ENCODE measurements at places on chromosomes 7 and 10.

GRCh38 chr7:94633687-94634086, 22.2 kb downstream of the SGCE start:
- no peak for DNase-seq

GRCh38 chr10:75624638-75625037, 193.2 kb downstream of the LRMDA start:
- DNase-seq, result no peak

DNA sequence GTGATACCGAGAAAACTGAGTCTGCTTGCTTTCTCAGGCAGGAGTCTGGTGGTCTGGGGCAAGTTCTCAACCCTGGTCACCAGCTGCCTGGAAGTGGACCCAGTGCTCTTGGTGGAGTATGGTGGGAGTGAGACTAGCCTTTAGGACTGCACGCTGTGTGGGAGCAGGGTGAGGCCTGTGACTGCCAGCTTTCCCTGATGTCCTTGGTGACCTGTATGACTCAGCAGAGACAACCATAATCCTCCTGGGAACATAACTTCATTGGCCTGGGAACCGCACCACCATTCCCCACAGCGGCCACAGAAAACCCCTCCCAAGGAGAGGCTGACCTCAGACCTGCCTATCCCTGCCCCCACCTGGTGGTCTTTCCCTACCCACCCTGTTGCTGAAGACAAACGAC, 139.5 kb upstream of the CHRM2 start:
- DNase-seq, result no peak

GRCh38 chr7:140390466-140391190, 7.7 kb downstream of the SLC37A3 start:
- peak; percentile 32 for DNase-seq

- DNase-seq, result peak; percentile 2
Measured at GRCh38 chr7:136869991-136870865, 1.8 kb downstream of the CHRM2 start.

DNA sequence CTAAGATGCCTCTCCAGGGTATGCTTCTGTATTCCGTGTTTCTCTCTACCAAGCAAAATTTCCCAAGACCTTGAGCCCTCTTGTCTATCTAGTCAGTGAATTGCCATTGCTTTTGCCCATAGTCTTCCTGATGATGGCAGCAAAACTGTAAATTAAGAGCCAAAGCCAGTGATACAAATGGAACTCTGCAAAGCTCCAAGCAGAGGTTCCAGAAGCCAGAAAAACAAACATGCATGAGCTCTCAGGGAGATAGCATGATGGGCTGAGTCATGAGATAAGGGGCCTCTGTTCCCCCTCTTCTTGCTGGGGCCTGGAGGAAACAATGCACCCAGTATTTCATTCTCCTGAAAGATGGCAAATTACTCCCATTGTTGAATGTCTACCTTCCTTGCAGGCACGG, 24.7 kb downstream of the LSMEM1 start:
- DNase-seq, result no peak

DNA sequence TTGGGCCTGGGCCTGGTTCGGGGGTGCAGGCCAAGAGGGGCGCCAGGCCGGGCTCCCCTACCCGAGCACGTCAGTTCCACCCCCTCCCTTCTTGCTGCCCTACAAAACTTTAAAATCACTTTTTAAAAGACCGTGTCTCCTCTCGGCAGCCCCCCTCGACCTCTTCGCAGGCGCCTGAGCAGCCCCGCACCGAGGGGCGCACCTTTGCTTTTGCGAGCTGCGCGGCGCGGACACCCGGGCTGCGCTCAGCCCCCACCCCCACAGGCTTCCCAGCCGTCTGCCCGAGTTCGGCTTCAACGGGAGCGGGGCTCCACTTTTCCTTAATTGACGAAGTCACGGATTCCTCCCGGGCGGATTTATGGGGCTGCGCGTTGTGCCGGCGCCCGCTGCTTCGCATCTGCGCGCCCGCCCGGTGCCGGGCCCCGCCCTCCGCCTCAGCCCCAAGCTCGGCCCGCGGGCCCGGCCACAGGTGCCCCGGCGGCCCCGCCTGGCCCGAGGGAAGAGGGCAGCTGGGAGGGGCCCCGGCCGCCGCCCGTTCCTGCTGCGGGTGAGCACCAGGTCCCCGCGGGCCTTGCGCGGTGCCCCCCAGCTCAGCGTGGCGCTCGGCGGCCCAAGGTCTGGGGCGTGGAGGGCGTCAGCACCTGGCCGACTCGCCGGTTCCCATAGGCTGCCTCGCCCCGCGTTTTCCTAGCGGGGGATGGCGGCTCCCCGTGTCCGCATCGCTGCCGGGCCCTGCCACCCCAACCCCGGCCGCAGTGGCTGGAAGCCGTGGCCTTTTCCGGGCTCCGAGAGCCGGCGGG, 10.8 kb upstream of the MNX1 start:
- no peak for DNase-seq

- DNase-seq, result no peak
Measured at GRCh38 chr7:152107945-152108344, 82.5 kb downstream of the GALNT11 start.

DNA sequence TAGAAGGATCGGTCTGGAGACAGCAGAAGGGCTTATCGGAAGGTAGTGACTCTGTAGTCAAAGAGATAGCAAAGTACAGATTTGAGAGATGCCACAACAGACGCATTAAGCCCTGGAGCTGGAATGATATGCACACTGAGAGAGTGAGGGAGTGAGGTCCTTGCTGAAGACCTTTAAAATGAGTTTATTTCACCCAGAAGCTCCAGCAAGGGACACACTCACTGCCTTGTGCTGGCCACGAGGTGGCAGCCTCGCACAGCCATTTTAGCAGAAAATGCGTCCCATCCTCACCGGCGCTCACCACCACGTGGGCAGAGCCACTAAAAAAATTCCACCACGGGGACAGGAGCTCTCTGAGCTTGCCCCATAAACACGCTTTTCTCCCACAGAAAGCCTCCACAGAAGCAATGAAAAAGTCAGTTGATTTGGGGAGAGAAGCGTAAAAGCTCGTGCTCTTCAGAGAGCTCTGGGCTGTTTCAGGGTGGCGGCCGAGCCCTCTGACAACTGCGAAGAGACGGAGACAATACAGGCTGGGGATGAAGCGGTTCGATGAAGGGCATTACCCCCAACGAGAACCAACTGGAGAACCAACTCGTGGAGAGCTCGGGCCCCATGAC, 163.0 kb upstream of the KLF14 start:
- peak; percentile 60 for DNase-seq

GRCh38 chr10:78595269-78595619, 473.5 kb upstream of the ZMIZ1 start:
- no peak for DNase-seq

GRCh38 chr10:122258136-122259074, 12.7 kb upstream of the BTBD16 start:
- DNase-seq, result no peak

- no peak for DNase-seq
Measured at GRCh38 chr7:75537731-75538130, 45.6 kb downstream of the SPDYE5 start.

- DNase-seq, result no peak
Measured at GRCh38 chr7:2379821-2380450, 23.5 kb upstream of the CHST12 start.

GRCh38 chr10:110493832-110494426, 3.8 kb upstream of the DUSP5 start:
- DNase-seq, result no peak

DNA sequence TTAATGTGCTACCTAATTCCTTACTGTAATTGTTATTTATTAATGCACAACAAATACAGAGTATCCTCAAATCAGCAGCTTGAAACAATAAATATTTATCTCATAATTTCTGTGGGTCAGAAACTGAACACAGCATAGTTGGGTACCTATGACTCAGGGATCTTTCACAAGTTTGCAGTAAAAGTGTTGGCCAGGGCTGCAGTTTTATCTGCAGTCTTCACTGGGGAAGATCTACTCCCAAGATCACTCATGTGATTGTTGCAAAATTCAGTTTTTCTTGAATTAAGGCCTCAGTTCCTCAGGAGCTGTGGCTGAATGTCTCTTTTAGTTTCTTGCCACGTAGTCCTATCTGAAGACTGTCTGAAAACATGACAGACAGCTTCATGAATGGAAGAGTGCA, 237.8 kb downstream of the ZWINT start:
- DNase-seq, result no peak

DNA sequence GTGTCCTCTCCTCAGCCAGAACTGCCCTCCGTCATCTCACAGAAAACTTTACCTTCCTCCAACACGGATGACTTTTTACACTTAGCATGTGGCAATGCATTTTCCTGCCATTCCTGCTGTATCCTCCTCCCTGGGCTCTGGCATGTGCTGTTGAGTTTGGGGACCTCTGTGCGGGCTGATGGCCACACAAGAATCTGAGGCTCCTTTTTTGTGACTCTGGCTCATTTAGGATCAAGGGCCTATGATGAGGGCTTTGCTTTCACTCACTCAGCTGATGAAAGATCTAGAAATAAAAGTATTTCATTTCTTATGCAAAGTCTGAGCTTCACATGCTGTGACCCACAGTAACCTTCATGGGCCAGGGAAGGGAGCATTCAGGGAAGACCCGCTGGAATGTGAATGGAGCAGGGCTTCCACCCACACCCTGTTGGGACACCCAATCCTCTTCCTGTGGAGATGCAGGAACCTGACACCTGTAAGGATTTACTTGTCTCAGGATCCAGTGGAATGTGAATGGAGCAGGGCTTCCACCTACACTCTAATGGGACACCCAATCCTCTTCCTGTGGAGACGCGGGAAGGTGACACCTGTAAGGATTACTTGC, 500.3 kb upstream of the MKI67 start:
- no peak for DNase-seq

DNA sequence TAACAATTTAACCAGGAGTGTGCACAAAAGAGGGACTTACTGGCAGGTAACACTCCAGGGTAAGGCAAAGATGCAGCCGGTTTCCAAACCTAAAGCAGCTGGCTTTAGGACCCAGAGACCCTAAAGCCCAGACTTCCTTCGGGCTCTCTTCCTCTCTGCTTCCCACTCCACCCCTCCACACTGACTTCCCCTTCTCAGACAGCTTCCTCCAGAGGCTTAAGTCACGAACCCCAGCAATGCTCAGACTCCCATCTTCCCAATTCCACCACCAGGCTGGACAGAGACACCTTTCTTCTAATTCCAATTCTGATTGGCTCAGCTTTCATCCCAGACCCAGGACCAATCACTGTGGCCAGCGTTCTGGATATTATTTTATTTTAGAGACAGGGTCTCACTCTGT, 24.8 kb downstream of the STYXL1 start:
- no peak for DNase-seq

DNA sequence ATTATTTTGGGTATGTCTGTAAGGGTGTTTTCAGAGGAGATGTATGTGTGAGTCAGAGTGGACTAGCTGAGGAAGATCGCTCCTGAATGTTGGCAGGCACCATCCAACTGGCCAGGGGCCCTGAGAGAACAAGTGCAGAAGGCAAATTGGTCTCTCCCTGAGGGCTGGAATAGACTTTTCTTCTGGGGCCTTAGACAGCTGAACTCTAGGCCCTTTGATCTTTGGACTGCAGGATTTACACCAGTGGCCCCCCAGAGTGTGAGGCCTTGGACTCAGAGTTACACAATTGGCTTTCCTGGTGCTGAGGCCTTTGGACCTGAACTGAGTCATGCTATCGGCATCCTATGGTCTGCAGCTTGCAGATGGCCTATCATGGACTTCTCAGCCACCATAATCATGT, 217.2 kb downstream of the REEP3 start:
- DNase-seq, result no peak

- DNase-seq, result no peak
Measured at GRCh38 chr7:76216381-76217082, 14.8 kb downstream of the SRRM3 start.

- DNase-seq, result no peak
Measured at GRCh38 chr10:5595994-5596471, 70.4 kb downstream of the ASB13 start.

DNA sequence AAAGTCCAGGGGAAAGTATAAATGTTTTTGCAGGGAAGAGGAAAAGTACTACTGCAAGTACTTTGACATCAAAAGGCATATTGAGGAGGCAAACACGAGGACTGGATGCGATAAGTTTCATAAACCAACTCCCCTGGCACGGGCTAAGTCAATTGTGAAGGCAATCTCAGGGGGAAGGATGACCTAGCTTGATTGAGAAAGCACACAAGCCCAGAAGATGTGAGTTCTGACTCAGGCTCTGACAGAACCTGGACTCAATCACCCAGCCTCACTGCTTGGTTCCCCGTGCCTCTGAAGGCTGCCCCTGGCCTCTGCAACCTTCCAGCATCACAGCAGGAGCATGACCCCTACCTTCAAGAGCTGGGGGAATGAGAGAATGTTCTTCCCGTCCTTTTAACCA, 93.2 kb upstream of the ZNF438 start:
- DNase-seq, result no peak

DNA sequence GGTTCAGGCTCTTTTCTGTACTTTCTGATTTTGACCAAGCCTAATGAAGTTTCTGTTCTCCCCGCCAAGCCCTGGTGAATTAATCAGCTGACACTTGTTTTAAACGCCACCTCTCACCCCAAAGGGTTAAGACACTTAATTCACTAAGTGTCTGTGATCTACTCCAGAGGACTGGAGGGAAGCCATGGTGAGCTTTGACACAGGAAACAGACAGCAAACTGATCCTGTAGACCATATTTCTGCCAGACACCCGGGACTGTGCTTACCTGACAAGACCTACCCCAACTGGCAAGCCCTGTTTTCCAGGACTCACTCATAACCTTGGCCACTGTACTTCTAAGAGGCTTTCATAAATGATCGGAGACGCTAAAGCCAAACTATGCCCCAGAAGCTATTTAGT, 126.0 kb downstream of the STRA8 start:
- no peak for DNase-seq

- DNase-seq, result no peak
Measured at GRCh38 chr10:127039435-127039834, 134.2 kb downstream of the DOCK1 start.

DNA sequence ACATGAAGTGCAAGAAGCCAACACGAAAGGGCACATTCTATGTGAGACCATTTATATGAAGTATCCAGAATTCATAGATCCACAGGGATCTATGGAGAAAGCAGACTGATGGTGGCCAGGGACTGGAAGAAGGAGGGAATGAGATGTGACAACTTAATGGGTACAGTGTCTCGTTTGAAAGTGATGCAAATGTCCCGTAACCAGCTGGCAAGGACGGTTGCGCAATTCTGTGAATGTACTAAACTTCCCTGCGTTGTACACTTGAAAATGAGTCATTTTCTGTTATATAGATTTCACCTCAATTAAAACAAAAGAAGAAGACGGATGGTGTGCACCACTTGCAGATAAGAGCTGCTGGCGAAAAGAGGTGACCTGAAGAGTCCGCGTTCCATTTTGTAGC, 861.1 kb downstream of the TYW1 start:
- DNase-seq, result no peak

- no peak for DNase-seq
Measured at GRCh38 chr10:79937701-79938151, 11.2 kb downstream of the SFTPD start.

- DNase-seq, result no peak
Measured at GRCh38 chr10:132578287-132578951, 40.8 kb downstream of the INPP5A start.

GRCh38 chr10:13483951-13484350, 44.9 kb downstream of the BEND7 start:
- no peak for DNase-seq

- no peak for DNase-seq
Measured at GRCh38 chr10:78150756-78151155, 117.1 kb downstream of the RPS24 start.

Measured in GM06990 (cell line).